ENCODE measurements at places on chromosomes 1 and 21.

DNA sequence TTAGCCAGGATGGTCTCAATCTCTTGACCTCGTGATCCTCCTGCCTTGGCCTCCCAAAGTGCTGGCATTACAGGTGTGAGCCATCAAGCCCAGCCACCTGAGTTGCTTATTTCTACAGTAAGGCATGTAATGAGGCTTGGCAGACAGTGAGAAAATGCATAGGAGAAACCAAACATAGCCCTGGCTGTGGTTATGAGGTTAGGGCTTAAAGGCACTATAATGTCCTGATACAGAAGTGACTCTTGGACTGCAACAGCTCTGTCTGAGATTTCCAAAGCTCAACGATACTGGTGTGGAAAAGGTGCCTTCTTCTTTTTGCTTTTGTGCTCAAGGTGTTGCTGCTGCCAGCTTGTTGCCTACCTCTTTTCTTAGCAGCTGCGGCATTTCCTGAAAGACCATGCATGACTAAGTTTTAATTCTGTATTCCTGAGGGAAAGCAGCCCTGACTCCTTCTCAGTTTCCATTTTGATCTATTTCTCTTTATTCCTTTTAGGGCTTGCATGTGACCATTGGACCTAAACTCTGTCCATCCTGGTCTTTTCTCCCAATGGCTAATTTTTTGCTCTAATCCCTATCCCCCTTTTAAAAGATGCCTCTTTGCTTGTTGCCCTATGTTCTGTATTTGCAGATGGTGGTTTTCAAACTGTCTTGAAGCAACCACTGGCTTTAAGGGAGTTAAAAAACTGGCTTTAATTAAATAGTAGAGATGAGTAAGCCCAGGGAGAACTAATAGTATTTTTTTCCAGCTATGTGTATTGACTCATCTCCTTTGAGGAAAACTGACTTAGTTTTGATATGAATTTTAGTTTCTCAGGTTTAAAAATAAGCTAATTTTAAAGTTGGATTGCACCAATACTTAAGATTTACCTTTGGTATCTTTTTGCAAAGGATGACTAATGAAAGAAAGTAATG, 70.3 kb downstream of the KIF1B start:
- peaks cover 89% of the 10 kb centered on the region for H3K36me3 ChIP-seq
- H3K27ac ChIP-seq, result no peak overlapping the region
- no peaks in the 10 kb centered on the region for H3K27me3 ChIP-seq
- H3K4me3 ChIP-seq, result no peak overlapping the region
- no peak for DNase-seq

- H3K4me1 ChIP-seq, result no peaks in the 10 kb centered on the region
- no peaks in the 10 kb centered on the region for H3K27me3 ChIP-seq
- no peak overlapping the region for H3K4me3 ChIP-seq
- no peak for DNase-seq
Observed at GRCh38 chr1:229699613-229700267, 73.7 kb downstream of the URB2 start.

GRCh38 chr1:17419626-17420328, 19.7 kb downstream of the RCC2 start:
- H3K36me3 ChIP-seq, result peaks cover 3% of the 10 kb centered on the region
- no peak overlapping the region for H3K27ac ChIP-seq
- DNase-seq, result no peak
- H3K4me1 ChIP-seq, result peaks cover 4% of the 10 kb centered on the region

- H3K27me3 ChIP-seq, result no peaks in the 10 kb centered on the region
- no peak overlapping the region for H3K4me3 ChIP-seq
- peaks cover 89% of the 10 kb centered on the region for H3K4me1 ChIP-seq
- H3K36me3 ChIP-seq, result no peaks in the 10 kb centered on the region
Observed at GRCh38 chr1:116508085-116508983, 62.5 kb downstream of the CD58 start.

DNA sequence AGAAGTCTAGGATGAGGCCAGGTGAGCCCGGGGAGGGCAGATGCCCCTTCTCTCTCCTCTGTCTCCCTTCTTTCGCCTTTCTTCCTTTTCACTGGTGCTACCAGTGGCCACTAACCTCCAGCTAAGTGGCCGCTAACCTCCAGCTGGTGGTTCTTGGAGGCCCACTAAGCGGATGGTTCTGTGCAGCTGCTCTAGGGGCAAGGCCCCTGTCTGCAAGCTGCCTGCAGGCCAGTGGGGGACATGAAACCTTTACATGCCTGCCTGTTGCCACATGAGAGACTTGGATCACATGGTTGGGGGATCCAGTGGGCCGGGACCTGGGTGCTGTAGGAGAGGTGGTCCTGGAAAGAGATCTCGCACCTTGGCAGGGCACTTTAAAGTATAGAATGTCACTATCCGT, 17.7 kb downstream of the IKBKE start:
- H3K4me1 ChIP-seq, result no peaks in the 10 kb centered on the region
- H3K27ac ChIP-seq, result no peak overlapping the region
- no peak for DNase-seq
- no peaks in the 10 kb centered on the region for H3K27me3 ChIP-seq

GRCh38 chr1:72780212-72780611, 497.9 kb upstream of the NEGR1 start:
- H3K36me3 ChIP-seq, result no peaks in the 10 kb centered on the region
- DNase-seq, result no peak

DNA sequence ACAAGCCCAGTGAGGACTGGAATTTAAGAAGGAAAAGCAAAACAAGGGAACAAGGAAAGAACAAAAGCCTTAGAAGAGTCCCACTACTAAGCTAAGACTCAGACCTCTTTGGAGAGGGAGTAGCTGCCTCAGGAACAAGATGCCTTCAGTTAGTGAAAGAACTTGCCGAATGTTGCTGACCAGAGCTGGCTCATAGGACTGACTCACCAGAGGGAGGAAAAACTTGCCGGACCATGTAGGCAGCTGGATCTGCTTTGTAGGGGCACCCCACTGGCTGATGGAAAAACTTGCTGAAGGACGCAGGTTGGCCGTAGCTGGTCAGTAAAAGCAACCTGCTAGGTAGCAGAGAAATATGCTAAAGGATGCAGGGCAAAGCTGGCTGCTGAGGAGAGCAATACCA, 15.3 kb upstream of the ZSWIM5 start:
- H3K4me3 ChIP-seq, result no peak overlapping the region
- H3K27me3 ChIP-seq, result no peaks in the 10 kb centered on the region
- H3K4me1 ChIP-seq, result no peaks in the 10 kb centered on the region
- no peak overlapping the region for H3K27ac ChIP-seq
- H3K36me3 ChIP-seq, result no peaks in the 10 kb centered on the region

DNA sequence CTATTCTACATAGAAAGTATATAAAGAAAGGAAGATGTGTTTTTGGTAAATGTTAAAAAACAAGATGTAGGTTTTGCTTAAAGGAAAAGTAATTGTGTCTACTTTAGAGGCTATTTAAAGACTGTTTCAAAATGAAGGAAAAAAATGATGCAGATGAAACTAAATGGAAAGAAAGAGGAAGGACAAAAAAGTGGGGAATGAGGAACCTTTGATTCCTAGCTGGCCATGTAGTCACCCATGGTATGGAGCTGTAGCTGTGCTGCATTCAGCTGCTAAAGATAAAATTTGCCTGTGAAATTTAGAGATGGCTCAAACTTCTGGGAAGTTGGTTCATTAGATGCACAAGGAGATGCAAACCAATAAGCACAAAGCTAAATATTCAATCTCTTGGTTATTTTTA, 86.8 kb upstream of the SERBP1 start:
- no peaks in the 10 kb centered on the region for H3K27me3 ChIP-seq
- H3K4me3 ChIP-seq, result no peak overlapping the region
- DNase-seq, result no peak
- no peaks in the 10 kb centered on the region for H3K36me3 ChIP-seq
